AG04450 (cell line): ENCODE measurements at places on chromosomes 7 and 10.
A peak's percentile ranks its signal among the peaks of the same experiment; 100 is the strongest.

- DNase-seq: no peak
Measured at GRCh38 chr10:122673269-122673668, 26.4 kb downstream of the C10orf120 start.

DNA sequence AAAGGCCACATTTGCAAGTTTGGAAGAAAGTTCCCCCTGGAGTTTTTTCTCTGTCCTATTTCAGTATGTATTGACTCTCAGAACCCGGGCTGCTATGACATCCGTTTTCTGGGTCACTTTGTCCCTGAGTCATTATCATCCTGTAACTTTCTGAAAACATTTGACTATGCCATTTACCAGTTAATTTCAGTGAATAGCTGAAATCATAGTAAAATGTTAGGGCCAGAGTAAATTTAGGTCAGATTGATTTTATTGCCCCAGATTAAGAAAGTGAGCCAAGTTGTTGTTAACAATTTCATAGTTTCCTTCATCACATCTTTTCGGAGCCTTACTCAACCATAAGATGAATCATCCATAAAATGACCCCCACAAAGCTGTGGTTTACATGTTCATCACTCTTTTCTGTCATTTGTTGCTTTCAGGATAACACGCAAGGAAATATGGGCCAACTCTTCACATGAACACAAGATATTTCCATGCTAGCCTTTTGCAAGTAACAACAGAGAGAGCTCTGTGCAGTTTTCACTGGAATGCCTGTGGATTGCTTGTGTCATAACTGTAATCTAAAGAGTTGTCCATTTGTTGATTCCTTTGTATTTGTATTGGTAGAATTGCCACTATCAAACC is 3.9 kb upstream of the MACC1 start:
- peak; percentile 89 for DNase-seq

DNA sequence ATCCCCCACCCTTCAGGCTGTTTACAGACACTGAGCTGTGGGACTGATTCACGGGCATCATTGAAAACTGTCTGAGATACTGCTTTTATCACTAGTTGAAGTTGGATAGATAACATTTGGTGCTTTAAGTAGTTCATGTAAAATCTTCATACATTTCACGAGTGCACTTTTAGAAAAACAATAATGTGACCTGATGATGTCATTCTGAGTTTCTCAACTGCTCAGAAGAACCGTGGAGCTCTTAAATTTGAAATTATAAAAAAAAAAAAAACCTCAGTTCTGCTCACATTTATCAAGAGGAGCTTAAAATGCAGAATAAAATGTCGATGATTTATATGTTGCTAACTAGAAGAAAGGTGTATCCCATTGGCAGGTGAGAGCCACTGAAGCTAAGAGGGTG is 81.5 kb downstream of the GALNT11 start:
- no peak for DNase-seq

DNA sequence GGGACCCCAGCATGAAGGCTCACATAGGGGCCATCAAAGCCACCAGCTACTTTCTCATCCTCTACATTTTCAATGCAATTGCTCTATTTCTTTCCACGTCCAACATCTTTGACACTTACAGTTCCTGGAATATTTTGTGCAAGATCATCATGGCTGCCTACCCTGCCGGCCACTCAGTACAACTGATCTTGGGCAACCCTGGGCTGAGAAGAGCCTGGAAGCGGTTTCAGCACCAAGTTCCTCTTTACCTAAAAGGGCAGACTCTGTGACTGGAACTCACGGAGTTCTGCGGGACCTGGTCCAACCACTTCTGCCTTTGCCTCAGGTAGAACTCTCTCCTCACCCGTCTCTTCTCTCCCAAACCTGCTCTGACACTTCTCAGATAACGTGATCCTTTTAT is 945 bp downstream of the TAS2R40 start:
- no peak for DNase-seq

DNA sequence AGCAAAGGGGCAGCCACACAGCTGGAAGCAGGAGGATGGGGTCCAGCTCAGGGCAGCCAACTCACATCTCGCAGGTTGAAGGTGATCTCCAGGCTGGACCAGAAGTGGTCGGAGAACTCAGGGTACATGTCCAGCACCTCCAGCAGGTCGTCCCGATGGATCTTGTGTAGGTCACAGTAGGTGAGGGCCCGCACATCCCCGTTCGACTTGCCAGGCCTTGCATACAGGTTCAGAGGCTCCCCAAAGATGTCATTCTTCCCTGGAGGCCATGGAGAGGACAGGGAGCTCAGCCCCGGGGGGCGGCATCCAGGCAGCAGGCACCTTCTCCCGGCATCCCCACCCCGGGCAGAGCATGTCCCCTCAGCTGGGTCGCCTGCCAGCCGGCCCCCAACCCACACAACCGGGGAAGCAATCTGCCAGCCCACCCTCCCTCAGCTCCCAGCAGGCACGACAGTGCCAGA is 29.3 kb downstream of the KCNH2 start:
- DNase-seq: no peak

DNA sequence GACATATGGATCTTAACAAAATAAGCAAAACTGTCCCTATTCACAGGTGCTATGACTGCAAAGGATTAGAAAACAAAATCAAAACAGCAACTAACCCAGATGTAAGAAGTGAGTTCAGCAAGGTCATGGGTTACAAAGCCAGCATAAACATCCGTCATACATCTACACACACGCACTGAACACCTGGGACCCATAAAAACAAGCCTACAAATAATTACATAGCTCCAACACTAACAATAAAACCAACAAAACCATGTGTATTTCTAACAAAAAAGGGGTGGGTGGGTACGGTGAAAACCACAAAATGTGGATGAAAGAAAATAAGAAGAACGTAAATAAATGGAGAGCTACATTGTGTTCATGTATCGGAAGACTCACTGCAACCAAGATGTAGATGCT is 256.8 kb downstream of the ELFN1 start:
- DNase-seq: no peak

DNA sequence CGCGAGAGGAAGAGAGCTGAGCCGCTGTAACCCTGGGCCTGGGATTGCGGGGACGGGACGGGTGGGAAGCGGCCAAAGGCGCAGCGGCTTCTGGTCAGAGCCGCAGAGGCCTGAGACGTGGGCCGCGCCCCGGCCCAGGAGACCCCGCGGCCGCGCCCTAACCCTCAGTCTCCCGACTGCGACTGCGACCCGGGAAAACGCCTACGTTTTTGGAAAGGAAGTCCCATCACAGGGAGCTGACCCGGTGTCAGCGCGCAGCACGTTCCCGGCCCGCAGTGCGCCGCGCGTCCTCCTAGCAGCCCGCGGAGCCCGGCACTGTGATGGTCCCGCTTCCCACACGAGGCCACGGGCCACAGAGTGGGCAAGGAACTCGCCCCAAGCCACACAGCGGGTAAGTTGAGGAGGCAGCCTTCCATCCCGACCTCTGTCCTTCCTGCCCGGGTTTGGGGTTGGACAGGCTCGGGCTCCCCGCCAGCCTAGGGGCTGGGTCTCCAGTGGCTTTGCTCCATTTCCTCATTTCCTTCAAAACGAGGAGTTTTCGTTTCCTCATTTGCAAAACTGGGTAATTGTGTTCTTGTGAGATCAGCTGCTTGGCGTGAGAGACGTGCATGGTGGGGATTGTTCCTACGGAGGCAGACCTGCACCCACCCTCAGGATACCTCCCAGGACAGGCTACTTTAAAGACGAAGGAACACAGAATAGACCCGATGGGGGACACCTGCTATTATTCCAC is 1.2 kb downstream of the GPNMB start:
- DNase-seq: no peak

- no peak for DNase-seq
Measured at GRCh38 chr10:1535301-1535965, 201.9 kb downstream of the ADARB2 start.

DNA sequence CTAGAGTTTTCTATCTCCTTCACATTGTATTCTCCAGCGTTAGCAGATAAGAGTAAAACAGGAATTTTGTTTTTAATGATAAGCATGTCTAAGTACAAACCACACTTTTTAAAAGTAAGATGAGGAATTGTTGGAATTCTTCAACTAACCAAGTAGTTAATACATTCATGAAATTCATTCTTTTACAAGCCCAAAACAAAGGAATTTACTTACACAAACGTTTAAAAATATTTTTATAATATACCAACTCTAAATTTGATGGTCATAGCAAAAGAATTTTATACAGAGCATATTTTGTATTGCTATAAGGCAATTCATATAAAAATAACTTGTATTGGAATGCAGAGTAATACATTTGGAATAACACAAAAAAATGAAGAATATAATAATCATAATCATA is 51.3 kb downstream of the TWIST1 start:
- DNase-seq: no peak

GRCh38 chr7:154431045-154431444 is 378.8 kb downstream of the DPP6 start:
- DNase-seq: no peak

- DNase-seq: no peak
Measured at GRCh38 chr10:23063045-23063972, 32.1 kb upstream of the MSRB2 start.

- DNase-seq: peak; percentile 37
Measured at GRCh38 chr10:17951868-17952371, at the start of gene SLC39A12. SLC39A12 (plus strand) TSS chr10:17951918; CDS start chr10:17953277, 1,359 bp downstream.

DNA sequence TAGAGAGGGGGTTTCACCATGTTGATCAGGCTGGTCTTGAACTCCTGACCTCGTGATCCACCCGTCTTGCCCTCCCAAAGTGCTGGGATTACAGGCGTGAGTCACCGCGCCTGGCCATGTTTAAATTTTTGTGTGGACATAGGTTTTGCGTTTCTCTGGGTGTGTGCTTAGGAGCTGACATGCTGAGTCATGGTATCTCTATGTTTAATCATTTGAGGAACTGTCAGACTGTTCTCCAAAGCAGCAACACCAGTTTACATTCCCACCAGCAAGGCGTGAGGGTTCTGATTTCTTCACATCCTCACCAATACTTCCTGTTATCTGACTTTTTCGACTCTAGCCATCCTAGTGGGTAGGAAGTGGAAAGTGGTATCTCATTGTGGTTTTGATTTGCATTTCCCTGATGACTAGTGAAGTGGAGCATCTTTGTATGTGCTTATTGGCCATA is 153.7 kb downstream of the DNAJB6 start:
- no peak for DNase-seq

GRCh38 chr10:17649836-17650235 is 5.9 kb downstream of the STAM start:
- no peak for DNase-seq

GRCh38 chr7:17516771-17517170 is 218.3 kb downstream of the AHR start:
- DNase-seq: no peak

DNA sequence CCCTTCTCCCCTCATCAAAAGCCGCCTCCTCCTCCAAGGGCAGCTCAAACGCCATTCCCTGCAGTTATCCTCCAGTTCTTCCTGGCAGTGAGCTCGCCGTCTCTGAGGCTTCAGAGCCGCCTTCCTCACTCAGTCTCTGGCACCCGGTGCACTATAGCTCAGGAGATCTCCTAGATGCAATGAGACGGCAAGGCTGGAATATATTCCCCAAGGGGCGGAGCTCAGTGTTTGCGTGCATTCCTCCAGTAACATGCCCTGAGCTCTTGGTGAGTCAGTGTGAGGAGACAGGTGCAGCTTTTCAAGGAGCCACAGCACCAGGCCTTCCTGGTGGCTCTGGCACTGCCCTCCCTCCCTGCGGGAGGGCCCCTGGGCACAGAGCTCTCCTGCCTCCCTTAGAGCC is 512.6 kb upstream of the FOXK1 start:
- DNase-seq: no peak

DNA sequence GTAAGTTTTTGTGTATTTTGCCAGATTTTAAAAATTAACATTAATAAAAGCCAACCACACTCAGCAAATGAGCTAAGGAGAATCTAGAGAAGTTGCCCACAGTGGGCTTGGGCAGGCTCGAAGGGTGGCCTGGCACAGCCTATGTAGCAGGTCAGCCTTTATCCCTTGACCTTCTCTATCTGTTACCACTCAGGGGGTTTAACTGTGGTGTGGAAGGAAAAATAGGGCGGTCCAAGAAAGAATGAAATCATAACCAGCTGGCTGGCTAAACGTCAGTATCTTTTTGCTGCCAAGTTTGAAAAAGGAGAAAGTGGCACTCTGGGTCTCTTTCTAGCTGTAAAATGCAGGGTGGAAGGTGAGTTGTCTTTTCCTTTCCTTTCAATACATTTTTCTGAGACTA is 130.3 kb upstream of the ASAH2 start:
- no peak for DNase-seq

DNA sequence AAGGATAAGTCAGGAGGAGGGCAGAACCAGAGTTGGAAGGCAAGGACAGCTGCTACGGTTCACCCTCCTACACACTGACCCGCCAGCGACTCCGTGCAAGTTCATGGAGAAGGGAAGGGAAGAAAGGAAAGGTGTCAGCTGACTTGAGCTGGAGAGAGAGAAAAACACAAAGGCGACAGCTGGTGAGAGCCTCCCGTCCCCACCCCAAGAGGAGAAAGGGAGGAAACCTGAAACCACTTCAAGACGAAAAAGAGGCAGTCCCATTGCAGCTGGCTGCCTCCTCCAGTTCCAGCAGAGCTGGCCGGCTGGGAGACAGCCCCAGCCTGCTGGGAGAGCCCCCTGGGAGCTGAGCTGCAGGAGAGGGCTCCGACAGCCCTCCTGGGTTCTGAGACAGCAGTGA is 75.2 kb downstream of the PARD3 start:
- DNase-seq: peak; percentile 77

DNA sequence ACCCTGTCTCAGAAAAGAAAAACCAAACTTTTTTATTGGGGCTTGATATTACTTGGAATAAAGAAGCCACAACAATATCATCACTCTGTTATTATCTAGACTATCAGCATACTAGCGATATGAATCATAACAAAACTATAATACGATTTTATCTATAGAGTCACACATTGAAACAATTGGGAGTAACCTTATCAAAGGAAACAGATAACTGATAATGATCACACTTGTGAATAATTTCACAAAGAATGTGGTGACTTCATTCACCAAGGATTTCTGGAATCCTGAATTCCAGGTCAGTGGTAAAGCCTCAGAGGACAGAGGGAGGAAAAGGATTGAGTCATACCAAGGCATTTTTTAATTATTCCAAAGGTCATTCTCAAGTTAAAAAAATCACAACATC is 32.1 kb upstream of the NMT2 start:
- no peak for DNase-seq

DNA sequence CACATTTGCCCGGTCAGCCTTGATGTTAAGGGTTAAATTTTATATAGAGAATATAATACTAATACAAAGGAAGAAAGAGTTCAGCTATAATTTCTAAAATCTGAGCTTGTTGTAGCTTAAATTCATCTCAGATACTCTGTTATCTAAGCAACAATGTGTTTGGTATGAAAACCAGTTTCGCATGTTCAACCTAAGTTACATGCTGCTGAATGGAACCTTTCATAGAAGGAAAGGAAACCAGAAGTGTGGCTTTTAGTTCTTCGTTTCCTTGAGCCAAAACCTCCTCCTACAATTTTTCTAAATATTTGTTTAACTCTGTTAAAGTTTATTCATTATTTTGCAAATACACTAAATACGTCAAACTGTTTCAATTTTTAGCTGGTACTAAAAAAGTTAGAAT is 18.5 kb downstream of the AGR2 start:
- DNase-seq: no peak

GRCh38 chr10:48210966-48211365 is 63.5 kb downstream of the FRMPD2 start:
- no peak for DNase-seq
